ENCODE measurements at places on chromosomes 16 and 17.

DNA sequence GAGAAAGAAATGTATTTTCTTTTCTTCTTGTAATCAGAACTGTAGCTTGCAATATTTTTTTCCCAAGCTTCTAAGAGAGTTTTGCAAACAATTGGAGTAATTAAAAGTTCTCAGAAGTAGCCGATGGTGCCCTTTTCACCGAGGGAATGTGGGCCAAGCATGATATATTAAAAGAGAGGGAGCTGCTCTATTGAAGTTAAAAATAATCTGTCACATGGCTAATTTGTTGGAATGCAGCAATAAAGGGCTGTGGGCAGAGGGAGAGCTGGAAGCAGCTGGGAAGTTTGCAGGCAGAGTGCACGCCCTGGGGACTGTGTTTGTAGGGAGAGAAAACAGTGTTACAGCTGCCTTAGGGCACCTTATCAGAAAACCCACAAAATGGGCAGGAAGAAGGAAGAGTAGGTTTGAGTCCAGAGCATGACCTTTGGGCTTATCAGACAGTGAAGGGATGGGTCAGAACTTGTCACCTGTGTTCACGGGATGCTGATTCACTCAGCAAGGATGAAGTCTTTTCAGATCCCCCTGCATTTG, 18.5 kb upstream of the TERF2 start:
- DNase-seq = no peak

GRCh38 chr17:55292094-55292493, 27.3 kb downstream of the HLF start:
- no peak for DNase-seq

GRCh38 chr16:54977211-54977610, 46.5 kb downstream of the IRX5 start:
- no peak for DNase-seq

- no peak for DNase-seq
These were observed 14.3 kb downstream of the FBXO31 start for GRCh38 chr16:87369117-87369765.

GRCh38 chr16:75298267-75298666, 46.8 kb upstream of the BCAR1 start:
- DNase-seq = no peak

DNA sequence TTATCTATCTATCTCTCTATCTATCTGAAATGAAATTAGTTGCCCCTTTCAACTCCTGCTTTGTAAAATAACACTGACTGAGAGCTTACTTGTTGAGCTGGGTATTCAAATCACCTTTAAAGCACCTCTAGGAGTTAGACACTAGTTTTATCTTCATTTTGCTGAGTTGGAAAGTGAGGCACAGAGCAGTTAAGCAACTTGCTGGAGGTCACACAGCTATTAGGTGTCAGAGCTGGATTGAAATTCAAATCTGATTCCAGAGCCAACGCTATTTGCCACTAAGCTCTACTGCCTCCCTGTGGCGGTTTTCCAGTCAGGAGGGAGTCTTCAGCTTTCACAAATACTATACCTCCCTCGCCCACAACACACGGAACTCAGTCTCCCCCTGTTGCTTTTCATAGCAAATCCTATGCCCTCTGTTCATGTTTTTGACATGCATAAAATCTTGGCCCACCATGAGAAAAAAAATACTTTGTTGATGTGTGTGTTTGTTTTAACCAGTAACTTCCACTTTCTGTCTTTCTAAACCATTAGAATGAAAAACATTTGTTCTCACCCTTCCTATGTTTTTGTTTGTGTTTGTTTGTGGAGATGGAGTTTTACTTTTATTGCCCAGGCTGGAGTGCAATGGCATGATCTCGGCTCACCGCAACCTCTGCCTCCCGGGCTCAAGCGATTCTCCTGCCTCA, 74.8 kb upstream of the SMURF2 start:
- DNase-seq = peak; percentile 74

DNA sequence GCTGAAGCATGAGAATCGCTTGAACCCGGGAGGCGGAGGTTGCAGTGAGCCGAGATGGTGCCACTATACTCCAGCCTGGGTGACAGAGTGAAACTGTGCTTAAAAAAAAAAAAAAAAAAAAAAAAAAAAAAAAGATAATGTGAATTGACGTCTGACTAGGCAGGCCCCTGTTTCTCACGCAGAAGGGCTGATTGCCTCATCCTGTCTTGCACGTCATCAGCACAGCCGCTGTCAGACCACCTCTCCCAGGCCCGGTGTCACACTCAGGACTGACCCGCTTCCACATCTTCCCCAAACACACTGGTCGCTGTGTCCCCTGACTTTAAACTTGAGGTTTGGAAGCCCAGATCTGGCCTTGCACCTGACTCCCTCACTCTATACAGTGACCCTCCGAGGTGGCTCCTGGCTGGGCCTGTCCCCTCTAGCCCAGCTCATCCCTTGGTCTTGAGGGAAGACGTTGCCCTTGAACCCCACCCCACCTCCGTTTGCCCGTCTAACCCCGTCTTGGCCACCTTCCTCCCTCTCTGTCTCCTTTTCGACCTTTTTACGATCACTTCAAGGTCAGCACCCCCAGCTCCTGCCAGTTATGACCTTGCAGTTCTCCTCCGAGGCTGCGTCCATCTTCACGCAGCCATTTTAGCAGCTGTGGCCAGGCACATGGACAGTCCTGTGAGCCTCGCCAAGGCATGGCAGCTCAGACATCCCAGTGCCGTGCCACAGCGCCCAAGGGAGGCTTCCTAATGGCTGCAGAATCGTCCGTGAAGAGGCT, 149.9 kb upstream of the PLCG2 start:
- no peak for DNase-seq

- no peak for DNase-seq
These were observed 340.3 kb upstream of the CDH5 start for GRCh38 chr16:66026211-66026610.
